Anterior cingulate cortex (tissue), 58 donors: ENCODE measurements at places on chromosomes 16 and 17.

DNA sequence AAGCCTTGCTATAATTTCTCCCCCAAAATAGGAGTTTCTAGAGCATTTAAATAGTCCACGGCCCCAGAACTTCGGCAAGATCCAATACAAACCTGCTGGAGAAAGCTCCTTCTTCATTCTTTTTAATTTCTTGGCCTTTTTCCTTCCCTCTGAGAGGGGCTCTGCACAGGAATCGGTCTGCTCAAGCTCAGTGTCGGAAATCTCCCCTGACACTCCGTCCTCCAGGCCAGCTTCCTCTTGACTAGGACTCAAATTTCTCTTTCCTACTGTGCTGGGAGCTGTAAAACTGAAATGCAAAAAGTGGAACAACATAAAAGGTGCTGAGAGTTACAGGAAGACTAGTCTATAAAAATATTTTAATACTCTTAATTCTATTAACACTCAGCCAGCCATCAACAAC, 183.3 kb downstream of the PARN start:
- DNase-seq: no peak

- DNase-seq: no peak
Measured at GRCh38 chr16:55622930-55623561, 32.7 kb upstream of the SLC6A2 start.

DNA sequence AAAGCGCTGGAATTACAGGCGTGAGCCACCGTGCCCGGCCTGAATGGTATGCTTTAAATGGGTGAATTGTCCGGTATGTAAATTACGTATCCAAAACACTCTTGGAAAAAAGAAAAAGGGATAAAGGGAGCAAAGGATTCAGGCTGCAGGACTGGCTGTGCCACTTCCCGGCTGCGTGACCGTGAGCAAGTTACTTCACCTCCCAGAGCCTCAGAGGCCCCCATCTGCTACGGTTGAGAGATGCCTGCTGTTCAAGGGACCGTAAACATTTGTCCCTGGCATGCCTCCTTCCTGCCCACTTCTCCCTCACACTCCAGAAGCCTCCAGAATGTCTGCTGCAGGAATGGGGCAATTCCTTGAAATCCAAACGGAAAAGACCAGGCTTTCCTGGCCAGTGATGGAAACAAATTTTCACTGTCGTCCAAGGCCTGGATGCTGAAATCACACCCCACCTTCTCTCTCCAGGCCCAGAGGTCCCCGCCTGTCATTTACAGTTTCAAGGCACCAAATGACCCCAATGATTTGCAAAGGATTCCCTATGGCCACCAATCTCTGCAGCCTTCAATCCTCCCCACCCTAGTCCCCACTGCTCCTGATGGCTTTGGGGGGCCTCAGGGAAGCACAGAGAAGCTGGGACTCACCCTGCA, 22.9 kb upstream of the LITAF start:
- no peak for DNase-seq

DNA sequence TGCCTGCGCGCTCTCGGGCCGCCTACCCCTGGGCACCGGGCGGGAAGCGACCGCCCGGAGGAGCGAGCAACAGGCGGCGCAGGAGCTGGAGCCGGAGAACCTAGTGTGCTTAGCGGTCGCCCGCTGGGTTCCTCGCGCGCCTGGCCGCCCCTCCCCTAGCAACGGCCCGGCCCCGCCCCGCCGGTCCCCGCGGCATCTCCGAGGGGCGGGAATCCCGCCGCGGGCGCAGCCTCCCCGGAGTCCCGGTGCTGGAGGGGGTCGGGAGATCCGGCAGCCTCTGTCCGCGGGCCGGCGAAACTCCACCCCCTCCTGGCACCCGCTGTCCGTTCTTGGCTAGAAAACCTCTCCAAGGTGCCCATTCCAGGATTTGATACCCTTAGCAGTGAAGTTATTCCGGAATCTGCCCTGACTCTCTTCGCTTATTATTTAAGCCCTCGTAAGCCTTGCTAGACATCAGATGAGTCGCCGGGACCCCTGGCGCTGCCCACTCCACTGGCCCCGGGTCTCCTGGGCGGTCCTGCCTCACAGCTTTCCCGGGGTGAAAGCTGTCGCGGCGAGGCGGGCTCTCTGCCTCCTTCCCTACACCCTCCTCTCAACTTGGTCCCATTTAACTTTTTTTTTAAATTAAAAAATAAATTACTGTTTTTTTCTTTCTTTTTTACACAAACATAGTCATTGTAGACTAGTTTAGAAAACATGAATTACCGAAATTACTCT, at the start of gene RPRML:
TSS of gene RPRML (minus strand) at position 107 of the 717 bp plus-strand sequence. CDS start 246 bp downstream, outside the sequence.
- DNase-seq: no peak

DNA sequence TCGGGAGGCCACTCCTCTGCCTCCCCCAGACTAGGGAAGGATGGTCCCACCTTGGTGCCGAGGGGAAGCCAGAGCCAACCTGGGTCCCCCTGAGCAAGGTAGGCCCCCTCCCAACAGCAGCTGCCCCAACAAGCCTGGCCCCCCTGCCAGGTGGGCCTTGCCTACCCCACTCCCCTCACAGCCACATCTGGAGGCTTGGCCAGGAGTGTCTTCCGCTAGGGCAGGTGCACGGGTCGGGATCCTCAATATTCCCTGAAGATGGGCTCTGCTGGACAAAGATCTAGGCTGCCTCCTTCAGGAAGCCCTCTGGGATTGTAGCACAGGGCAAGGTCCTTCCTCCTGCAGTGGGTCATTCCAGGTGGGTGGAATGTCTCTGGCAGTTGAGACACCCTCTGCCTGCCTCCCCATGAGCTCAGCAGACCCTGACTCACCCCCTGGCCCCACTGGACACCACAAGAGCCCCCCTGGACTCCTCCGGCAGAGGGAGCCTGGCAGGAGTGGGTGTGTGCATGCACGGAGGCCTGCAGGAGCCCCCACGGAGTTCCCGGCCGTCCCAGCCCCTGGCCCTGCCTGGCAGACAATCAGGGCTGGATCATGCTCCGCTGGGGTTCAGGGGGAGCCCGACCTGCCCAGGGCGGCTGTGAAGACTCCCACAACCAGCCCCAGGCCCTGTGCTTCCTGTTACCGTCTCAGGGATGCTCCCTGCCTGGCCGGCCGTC, 435 bp downstream of the C1QTNF8 start:
- DNase-seq: no peak
